Cerebellar nuclear complex (tissue), 1 donor: ENCODE measurements at places on chromosomes 1 and 21.

DNA sequence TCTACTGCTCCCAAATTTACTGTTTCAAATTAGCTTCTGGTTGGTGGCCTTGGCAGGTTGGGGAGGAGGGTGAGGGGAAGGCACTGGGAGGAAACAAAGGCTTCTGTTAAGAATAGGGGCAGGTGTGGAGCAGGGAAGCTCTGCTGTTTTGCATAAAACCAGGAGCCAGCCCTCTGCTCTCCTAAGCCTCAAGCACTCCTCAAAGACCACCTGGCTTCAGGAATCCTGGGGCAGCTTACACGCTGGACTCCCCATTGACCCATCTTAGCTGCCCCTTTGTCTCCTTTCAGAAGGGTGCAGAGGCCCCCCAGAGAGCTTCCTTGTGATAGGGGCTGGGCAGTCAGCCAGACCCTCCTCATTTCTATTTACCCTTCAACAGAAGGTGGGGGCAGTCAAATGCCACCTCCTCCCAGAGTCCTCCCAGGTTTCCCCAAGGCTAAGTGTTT is 11.5 kb upstream of the DHRS3 start:
- no peak for DNase-seq

GRCh38 chr1:212791261-212791675 is 309 bp downstream of the NSL1 start:
- DNase-seq = no peak

DNA sequence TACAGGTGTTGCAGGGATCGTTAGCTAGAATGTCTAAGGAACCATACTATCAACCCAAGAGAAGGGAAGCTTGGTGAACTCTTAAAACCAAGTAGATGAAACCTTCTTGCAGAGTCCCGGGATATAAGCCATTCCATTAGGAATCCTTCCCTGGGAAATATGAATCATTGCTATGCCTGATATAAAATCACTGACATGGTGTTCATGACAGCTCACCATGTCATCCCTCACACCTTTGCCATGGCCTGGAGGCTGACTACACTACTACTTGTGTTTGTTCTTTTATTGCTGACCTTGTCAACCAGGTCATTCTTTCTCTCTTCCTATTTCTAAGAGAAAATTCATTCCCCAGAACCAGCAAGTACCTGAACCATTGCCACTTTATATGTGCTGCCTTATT is 12.1 kb downstream of the ST6GALNAC3 start:
- no peak for DNase-seq

- DNase-seq = no peak
Measured at GRCh38 chr1:230785636-230786384, 38.6 kb downstream of the CAPN9 start.

GRCh38 chr1:160045653-160046052 is 13.9 kb upstream of the PIGM start:
- no peak for DNase-seq

DNA sequence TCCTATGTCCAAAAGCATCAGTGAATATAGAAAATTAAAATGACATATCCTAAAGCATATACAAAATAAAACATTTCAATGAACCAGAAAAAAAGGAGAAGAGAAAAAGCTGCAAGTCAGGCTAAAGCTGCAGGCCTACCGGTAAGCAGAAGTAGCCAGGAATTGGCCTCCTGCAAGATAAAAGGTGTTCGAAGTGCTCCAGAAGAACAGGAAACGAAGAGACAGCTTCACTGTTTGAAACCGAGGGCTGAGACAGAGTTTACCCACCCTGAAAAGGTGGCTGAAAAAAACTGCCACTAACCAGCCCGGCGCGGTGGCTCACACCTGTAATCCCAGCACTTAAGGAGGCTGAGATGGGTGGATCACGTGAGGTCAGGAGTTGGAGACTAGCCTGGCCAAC is 37.4 kb downstream of the NSL1 start:
- no peak for DNase-seq

DNA sequence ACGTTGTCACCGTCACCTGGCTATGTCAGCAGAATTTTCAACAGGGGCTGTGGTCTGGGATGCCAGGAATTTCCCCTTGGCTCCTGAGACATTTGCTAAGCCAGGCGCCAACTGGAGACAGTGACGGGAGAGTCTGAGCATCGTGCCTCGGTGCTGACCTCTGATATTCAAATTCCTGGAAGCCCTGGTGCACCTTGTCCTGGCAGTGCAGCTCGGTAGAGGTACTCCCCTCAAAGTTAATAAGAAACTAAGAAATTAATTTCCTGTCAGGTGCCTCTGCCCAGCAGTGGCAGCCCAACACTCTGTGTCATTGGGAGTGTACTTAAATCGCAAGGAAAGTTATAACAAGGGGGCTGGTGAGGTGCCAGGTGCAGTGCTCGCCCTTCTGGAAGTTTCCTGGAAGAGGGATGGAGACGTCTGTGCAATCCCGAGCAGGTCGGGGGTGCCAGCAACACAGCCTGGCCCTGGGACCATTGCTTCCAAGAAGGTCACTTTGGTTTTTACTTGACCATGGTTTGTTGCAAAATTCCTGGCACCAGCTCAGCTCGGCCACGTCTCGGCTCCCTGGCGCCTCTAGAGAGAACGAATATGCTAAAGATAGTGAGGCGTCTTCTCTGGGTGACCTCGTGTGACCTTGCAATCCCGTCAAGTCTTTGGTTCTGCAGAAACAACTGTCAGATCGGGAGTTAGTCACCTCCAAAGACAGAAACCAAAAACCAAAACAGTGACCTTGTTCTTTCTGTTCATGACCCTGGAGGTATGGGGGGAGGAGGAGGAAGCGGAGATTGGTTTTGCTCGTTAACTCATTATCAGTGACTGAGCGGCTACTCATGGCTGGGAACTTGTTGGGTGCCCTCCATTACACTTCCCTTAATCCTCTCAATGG is 149.5 kb upstream of the VAMP3 start:
- DNase-seq = no peak

DNA sequence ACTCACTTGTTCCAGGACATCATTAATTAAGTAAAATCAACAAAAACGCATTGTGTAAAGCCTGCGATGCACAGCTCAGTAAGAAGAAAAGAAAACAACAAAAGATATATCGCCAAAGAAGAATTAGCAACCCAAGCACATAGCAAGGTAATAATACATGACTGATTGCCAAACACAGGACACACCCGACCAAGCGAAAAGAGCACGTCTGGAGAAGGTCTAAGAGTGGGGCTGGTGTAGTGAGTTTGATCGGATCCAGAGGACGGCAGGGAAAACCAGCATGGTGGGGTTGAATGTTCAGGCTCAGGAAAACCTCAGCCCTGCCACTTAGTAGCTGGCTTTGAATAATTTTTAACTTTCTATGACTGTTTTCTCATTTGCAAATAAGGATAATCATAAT is 69.8 kb downstream of the JAK1 start:
- DNase-seq = no peak

GRCh38 chr1:56179543-56179942 is 399.8 kb downstream of the PLPP3 start:
- DNase-seq = no peak
